ENCODE measurements at places on chromosomes 5 and 9.

GRCh38 chr9:129888293-129889121 lies 53.2 kb downstream of the USP20 start:
- DNase-seq: peak; percentile 86

DNA sequence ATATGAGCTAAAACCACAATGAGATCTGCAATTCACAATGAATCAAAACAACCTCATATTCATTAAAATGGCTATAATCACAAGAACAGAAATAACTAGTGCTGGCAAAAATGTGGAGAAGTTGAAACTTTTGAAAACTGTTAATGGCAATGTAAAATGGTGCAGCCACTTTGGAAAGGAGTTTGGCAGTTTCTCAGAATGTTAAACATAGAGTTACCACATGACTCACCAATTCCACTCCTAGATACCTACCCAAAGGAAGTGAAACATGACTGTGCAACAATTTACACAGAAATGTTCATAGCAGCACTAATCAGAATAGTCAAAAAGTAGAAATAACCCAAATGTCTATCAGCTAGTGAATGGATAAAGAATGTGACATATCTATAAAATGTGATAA lies 862.2 kb downstream of the DTWD2 start:
- no peak for DNase-seq

- no peak for DNase-seq
Measured at GRCh38 chr5:158838781-158839180, 260.9 kb downstream of the EBF1 start.

DNA sequence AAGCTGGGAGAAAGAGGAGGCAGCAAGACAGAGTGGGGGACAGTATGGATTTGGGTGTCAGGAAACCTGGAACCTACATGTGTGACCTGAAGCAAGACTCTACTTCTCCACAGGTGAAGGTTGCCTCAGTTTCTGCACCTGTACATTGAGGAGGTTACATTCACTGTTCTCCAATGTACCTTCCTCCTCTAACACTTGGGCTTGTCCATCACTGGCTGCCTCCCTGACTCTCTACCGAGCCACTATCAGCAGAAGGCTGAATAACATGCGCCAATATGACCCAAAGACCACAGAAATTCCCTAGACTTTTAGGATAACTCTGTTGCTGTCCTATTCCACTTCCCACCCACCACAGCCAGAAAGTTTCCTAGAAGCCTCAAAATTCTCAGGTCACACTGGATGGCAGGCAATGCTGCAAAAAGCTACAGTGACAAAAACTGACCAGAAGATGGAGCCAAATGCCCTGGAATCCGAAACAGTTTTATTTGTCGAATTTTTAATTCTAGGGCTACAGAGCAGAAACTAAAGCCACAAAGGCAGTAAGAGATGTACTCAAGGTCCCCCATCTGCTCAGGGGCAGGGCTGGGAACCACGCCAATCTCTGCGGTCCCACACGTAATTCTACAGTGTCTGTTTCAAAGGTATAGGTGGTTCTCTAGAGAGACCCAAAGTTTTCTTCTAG lies 64.4 kb downstream of the FAM114A2 start:
- no peak for DNase-seq

DNA sequence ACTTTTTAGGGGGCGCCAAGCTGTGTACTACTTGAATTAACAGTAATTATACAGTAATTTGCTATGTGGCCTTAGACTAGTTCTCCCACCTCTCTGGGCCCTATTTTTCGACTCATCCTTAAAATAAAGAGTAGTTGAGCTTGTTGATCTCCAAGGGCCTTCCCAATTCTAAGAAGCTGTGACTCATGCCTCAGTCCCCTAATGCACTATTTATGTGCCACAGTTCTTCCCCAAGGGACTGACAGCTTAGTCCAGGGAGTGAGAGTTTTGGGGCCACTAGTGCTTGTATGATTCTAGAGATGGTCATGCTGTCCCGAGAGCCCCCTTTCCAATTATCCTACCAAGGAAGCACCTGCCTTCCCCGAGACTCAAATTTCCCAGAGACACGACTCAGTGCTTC lies 149.7 kb downstream of the PAPPA start:
- no peak for DNase-seq

GRCh38 chr5:14506140-14506538 lies 75.5 kb upstream of the OTULINL start:
- no peak for DNase-seq

DNA sequence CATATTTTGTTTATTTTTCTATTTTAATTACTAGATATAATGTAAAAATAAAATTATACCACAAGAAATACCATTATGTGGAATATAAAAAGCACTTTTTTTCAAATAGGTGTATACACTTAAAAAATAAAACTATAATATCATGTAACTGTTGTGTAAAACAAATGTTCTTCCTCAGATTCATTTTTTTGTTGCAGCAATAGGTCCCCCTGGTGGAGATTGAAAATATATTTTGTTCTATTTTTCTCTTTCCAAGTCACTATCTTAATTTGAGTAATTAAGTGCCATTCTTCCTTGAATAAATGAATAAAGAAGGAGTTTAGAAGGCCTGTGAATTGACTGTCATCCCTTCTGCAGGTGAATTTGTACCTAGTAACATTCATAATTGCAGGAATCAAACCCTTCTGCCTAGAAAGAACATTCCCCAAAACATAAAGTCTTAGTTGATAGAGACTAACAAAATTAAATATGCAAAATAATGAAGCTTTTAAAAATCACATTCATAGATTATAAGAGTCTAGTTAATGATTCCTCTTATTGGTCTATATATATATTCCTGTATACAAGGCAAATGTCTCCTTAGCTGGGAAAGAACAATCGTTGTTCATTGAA lies 23.4 kb downstream of the CETN3 start:
- no peak for DNase-seq

DNA sequence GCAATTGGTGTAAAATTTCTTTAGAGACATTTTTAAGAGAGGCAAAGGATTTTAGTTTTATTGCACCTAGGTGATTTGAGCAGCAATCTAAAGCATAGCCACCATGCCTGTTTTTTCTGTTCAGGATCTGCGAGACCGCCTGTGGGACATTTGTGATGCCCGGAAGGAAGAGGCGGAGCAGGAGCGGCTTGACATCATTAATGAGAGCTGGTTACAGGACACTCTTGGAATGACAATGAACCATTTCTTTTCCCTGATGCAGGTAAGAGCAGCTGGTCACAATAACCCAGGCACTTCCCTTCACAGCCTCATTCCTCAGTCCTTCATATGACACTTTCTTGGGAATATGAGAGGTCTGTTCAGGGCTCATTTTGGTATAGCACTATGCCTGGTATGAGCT lies 103.2 kb upstream of the IL7R start:
- DNase-seq: no peak

GRCh38 chr9:109316207-109316640 lies 4.6 kb downstream of the EPB41L4B start:
- no peak for DNase-seq

- no peak for DNase-seq
Measured at GRCh38 chr9:110133608-110134210, 74.2 kb downstream of the C9orf152 start.

- no peak for DNase-seq
Measured at GRCh38 chr9:6072453-6072852, 57.0 kb upstream of the RANBP6 start.

GRCh38 chr9:129752900-129753729 lies at the start of gene PTGES:
TSS of gene PTGES (minus strand) at chr9:129753042. CDS start at chr9:129753012, 30 bp downstream.
- peak; percentile 63 for DNase-seq

DNA sequence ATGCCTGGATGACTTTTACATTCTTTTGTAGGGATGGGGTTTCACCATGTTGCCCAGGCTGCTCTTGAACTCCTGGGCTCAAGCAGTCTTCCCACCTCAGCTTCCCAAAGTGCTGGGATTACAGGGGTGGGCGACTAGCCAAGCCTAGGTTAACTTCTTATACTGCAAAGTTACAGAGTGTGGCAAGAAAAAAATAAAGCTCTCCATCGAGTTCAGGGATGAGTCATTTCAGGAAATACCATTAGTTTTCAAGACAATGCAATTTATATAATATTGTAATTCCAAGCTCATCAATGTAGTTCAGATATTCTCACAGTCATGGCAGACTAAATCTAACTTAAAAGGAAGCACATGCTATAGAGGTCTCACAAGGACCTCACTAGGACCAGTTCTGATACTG lies 11.5 kb upstream of the ABO start:
- no peak for DNase-seq

GRCh38 chr9:5326893-5327548 lies 12.7 kb downstream of the RLN1 start:
- DNase-seq: peak; percentile 19
